ENCODE measurements at places on chromosomes 5 and 9. TPM values are rescaled to one million over a fixed set of nuclear protein-coding genes. Genes with fewer than 3 reads are reported as not detected.

LHX6 gene
- total RNA-seq = 0.44 TPM

GRCh38 chr9:119283078-119283794, 86.0 kb downstream of the BRINP1 start:
- peak; percentile 3 for DNase-seq

- DNase-seq = no peak
These were observed 111.2 kb upstream of the RPS23 start for GRCh38 chr5:82389347-82389746.

GRCh38 chr9:107648153-107648715, 158.7 kb upstream of the KLF4 start:
- DNase-seq = no peak

GRCh38 chr5:73808911-73809310, 182.9 kb downstream of the ARHGEF28 start:
- DNase-seq = no peak

DNA sequence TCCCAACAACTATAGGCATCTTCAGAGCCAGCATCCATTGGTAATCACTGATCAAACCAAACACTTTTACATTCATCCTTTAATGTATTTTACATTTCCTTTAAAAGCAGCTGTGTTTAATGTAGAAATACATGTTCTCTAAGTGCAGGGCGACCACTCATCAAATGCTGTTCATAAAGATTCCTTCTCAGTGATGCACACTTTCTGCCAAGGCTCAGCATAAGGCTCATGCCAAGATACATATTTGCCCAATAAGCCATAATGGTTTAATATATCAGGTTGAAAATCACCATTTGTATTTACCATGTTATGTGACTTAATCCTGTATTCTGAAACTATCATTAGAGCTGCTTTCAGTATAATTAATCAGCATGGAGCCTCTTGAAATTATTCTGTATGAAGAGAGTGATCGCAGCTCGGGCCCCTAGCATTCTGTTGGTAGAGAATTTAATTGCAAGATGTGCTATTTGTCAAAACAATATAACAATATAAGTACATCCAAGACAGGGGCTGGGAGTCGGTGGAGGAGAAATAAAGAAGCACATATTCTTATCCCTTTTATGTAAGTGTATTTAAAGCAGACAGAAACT, 267.5 kb downstream of the EBF1 start:
- no peak for DNase-seq

GRCh38 chr5:56816546-56817081, 1.3 kb downstream of the MAP3K1 start:
- DNase-seq = no peak

- DNase-seq = no peak
These were observed 29.8 kb downstream of the SLC24A2 start for GRCh38 chr9:19759066-19759465.

GABRA1 gene
- total RNA-seq = not detected

DNA sequence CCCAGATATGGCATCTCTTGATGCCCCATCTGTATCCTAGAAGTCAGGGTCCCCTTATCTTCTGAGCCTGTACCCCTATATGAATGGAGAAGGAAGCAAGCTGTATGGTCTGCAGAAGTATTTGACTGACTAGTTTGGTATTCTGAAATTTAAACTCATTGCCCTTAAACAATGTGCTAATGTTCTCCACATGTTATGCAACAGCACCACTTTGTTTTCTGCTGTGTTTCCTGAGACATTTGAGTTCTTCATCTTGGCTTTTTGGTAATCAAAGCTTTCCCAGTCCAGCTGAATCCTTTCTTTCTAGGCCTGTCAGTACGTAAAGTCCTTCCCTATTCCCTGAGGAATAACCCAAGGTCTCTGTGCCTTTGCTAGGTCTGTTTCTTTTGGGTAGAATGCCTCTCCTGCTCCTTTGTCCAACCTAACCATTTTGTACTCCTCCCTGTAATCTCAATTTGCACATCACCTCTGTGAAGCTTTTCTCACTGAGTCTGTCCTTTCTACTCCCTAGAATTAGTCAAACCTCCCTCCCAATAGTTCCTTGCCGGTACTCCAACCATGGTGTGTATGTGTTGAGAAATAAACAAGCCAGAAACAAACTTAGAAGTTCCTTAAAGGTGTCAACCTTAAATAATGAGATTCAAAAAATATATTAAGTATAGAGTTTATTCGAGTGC, 72.1 kb upstream of the HSPB3 start:
- DNase-seq = no peak

FCHSD1 gene
- total RNA-seq = 13.5 TPM

DCTN4 gene
- 34.6 TPM for total RNA-seq

- DNase-seq = no peak
These were observed 8.0 kb downstream of the GRIA1 start for GRCh38 chr5:153498516-153498915.

DNA sequence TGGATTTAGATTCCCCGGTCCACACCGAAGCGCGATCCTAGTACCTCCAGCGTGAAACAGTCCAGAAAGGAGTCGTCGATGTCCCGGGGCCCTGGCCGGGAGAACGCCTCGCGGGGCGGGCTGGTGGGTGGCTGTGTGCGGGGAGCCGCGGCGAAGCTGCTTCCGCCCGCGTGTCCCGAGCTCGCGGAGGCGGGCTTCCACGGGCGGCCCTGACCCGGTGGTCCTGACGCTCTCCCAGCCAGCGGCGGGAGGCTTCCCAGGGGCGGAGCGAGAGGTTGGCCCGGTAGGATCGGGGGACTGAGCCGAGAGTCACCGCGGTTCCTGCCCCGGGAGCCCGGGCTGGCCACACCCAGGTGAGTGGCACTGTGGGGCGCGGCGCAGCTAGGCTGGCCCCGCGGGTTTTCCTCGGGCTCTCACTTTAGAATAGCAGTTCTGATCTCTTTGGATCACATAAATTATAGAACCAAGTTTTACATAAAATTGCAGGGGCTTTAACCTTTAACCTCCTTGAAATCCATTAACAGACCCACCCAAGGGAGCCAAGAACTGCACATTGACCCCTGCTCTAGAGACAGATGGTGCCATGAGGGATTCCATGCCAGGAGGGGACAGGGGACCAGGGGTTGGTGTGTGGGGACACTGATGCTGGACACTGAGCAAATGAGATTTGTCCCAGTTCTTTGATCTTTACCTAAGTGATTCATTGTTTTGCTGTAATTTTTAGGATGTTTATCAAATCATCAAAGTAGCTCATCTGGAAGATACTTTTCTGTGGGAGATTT, 29.2 kb upstream of the IL31RA start:
- DNase-seq = no peak

DNA sequence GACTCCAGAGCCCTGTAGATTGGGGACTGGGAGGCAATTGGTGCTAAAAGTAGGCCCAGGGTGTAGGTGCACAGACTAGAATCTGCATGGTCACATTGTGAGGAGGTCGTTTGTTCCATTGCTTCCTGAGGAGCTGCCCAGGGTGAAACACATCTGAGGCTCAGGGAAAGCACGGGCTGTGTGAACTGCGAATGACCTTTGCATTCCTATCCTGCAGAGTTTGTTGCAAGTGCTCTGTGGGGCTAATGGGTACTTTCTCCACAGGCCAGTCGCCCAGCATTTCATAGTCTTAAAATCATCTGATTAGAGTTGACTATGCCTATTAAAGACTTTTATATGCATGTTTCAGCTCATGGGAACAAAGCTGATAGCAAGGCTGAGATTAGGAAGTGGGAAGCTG, 14.4 kb upstream of the SLC46A2 start:
- DNase-seq = no peak

- DNase-seq = no peak
These were observed 400.3 kb downstream of the EBF1 start for GRCh38 chr5:158699298-158699880.

- no peak for DNase-seq
These were observed 200.5 kb upstream of the KLF9 start for GRCh38 chr9:70614786-70615463.

GRCh38 chr9:137620048-137620405, 1.2 kb downstream of the EHMT1 start:
- no peak for DNase-seq

GRCh38 chr5:43101491-43101890, 19.2 kb upstream of the ZNF131 start:
- DNase-seq = peak; percentile 27

GPR150 gene
- total RNA-seq = not detected

- no peak for DNase-seq
These were observed 39.8 kb downstream of the LNPEP start for GRCh38 chr5:96975656-96976055.

SV2C gene
- total RNA-seq = 0.11 TPM
